ENCODE measurements at places on chromosomes 1 and 21.

GRCh38 chr1:18875107-18875795 lies 15.8 kb upstream of the TAS1R2 start:
- peak; percentile 78 for DNase-seq

DNA sequence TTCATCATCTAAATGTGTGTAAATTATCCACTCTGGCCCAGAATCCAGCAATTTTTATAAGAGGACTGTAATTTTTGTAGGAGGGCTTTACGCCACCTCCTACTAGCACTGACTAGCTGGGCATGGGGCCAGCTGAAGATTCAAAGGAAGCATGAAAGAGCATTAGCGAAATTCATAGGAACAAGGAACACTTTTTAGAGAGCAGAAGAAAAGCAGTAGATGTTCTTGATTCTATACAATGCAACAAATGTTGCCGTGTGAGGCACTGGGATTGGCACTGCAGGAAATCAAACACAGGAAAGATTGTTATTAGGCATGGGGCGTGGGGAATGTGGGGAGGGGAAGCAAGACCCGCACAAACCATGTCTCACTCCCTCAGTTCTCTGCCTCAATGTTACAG lies 58.4 kb upstream of the PARP1 start:
- no peak for DNase-seq

- no peak for DNase-seq
Observed at GRCh38 chr21:32347977-32348376, 44.8 kb downstream of the URB1 start.

GRCh38 chr1:34406833-34407539 lies 230.3 kb downstream of the C1orf94 start:
- no peak for DNase-seq

GRCh38 chr1:14140831-14141401 lies 440.9 kb downstream of the PRDM2 start:
- no peak for DNase-seq

DNA sequence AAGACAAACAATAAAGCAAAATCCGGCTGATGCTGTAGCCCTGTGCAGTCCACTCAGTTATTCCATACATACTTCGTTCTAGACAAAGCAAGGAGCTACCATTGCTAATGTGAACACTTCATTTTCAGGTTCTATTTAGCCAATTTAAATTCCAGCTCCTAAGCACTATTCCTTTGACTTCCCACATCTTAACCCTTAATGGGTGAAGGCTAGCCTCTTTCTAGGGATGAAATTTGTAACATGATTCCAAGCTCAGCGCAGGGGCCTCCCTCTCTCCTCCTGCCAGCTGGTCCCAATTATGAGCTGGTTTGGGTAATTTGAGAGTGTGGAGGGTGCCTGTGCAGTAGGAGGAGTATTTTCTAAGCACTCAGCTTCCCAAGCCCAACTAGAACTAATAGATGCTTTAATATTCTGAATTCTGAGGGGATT lies 53.9 kb upstream of the PTGFRN start:
- no peak for DNase-seq

DNA sequence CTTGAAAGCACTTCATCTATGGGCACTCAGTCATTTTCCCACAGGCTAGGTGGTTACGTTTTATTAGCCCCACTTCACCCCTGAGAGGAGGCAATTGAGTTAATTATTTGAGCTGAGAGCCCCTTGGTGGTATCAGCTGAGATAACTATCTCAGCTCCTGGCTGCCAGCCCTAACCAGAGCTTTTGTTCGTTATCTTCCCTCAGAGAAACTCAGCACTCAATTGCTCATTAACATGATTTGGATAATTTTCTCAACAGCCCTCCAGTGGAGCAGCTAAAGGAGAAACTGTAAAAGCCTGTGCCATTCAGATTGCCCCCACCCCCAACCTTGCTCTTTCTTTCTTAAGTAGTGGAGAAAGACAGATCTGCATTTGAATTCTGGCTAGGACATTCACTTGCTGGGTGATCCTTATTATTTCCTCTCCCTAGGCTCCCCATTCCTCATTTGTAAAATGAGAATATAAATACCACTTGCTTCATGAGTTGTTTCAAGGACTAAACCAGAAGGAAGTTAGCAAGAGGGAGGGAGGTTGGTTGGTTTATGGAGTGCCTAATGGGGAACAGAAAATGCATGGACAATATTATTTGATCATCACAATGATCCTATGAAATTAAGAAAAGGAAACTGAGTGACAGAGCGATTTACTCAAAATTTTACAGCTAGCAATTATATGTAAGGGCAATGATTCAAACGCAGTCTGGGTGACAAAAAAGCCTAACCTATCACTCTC lies 218.7 kb upstream of the FGGY start:
- DNase-seq, result no peak

- DNase-seq, result no peak
Observed at GRCh38 chr1:55670331-55671082, 455.3 kb upstream of the USP24 start.

GRCh38 chr1:27135541-27136235 lies 19.2 kb downstream of the SLC9A1 start:
- no peak for DNase-seq

DNA sequence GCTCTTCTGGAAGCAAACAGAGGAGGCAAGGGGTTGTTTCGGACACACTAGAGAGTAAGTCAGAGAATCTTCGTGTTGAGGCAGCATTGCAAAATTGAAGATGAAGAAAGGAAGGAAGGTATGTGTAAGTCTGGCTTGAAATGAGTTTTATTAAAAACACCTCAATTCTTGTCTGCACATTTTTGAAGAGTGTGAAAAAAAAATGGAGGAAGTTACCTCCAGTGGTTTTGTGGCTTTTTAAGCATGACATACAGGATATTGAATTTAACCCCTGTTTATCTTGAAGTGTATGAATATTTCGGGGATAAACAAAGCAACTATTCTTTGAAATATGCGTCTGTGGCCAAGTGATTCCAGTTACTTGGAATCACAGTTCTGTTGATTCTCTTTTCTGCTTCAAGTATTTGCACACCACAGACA lies 203.2 kb upstream of the SGIP1 start:
- DNase-seq, result no peak

- no peak for DNase-seq
Observed at GRCh38 chr1:119222271-119222670, 81.8 kb upstream of the WARS2 start.

- no peak for DNase-seq
Observed at GRCh38 chr1:8027748-8028570, 1.9 kb upstream of the ERRFI1 start.

- DNase-seq, result no peak
Observed at GRCh38 chr1:158017800-158018595, 24.6 kb downstream of the KIRREL1 start.

DNA sequence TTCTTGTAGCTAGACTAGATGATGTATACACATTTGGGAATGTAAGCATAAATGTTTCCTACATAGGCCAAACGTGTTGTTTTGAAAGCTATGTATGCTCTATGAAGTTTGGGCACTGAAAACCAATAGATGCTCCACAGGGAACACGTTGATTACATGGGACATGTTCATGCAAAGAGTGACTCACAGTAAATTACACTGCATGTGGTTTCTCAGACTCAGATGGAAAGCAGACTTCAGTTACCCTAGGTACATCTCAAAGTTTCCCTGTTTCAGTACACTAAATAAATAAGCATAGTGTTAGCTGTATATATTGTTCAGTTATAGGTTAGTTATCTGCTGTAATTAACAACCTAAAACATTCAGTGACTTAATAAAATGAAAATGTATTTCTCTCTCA lies 301.9 kb upstream of the RUNX1 start:
- DNase-seq, result no peak

Data from activated T-cell treated with anti-CD3 and anti-CD28 coated beads, Interleukin-2, amount 50 U/mL, for 72 hours (primary cell).